ENCODE measurements at places on chromosomes 1 and 21.

DNA sequence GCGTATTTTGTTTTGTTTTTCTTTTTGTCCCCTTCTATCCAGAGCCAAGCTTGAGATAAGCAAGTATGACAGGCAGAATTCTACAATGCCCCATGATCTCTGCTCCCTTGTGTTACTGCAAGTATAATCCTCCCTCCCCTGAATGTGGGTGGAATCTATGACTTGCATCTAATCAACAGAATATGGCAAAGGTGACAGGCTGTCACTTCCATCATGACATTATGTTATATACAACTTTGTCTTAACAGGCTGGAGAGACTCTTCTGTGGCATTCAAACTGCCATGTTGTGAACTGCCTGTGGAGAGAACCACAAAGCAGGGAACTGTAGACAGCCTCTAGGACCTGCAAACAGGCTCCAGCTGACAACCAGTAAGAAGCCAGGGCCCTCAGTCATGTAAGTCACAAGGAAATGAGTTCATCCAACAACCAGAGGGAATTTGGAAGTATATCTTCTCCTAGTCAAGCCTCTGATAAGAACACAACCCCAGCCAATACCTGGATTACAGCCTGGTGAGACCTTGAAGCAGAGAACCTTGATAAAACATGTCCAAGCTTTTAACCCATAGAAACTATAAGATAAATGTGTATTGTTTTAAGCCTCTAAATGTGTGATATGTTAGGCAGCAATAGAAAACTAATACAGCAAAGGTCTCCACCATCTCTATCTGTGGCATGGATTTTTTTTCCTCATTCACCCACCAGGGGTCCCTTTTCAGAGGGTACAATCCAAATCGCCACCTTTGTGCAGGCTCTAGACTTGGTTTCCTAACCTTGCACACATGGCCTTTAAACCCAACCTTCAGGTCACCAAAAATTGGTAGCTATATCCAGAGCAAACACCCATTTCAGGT is 5.7 kb upstream of the C1orf162 start:
- no peak for DNase-seq

GRCh38 chr1:32394890-32395432 is 720 bp upstream of the BSDC1 start:
- no peak for DNase-seq

GRCh38 chr1:56963667-56964066 is 2.1 kb downstream of the C8B start:
- DNase-seq = no peak

- no peak for DNase-seq
These were observed 42.2 kb downstream of the ECE1 start for GRCh38 chr1:21247892-21248715.

GRCh38 chr1:12495725-12496124 is 122.3 kb downstream of the DHRS3 start:
- no peak for DNase-seq

- no peak for DNase-seq
These were observed 12.0 kb downstream of the NCMAP start for GRCh38 chr1:24567792-24568388.

DNA sequence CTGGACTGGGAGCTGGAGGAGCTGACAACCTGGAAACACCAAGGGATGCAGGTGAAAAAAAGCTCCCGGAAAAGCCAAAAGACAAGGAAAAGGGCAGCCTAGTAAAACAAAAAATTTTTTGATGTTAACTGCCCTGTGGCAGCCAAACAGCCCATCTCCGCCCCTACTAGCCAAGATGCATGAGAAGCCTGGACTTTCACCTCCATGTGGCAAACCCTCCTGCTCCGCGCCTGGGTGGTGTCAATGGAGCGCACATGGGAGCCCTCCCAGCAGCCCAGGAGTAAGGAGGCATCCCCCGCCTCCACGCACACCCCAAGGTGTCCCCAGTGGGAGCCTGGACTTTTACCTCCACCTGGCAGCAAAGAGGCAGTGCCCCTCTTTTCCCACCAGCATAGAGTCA is 30.5 kb downstream of the LEMD1 start:
- no peak for DNase-seq

- peak; percentile 39 for DNase-seq
These were observed 779 bp upstream of the DEGS1 start for GRCh38 chr1:224182057-224182865.

GRCh38 chr1:146032631-146033219 is 11.2 kb upstream of the HJV start:
- no peak for DNase-seq

DNA sequence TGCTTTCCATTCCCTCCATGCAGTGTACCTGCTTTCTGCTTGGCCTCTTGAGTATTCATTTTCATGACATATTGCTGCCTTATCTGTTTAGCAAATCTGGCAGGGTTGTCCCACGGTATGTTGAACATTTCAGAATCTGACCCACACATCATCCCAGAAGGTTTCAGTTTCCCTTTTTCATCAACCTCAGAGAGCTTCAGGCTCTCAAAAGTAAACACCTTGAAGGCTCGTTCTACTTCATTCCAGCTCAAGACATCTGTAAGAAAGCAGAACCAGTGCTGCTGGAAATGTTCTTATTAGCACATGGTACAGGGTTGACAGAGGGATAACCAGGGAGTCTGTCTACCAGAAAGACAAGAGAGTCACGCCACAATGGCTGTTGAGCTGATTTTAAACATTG is 103.6 kb downstream of the SPAG17 start:
- no peak for DNase-seq

GRCh38 chr1:248843687-248844086 is 5.7 kb downstream of the ZNF672 start:
- no peak for DNase-seq

DNA sequence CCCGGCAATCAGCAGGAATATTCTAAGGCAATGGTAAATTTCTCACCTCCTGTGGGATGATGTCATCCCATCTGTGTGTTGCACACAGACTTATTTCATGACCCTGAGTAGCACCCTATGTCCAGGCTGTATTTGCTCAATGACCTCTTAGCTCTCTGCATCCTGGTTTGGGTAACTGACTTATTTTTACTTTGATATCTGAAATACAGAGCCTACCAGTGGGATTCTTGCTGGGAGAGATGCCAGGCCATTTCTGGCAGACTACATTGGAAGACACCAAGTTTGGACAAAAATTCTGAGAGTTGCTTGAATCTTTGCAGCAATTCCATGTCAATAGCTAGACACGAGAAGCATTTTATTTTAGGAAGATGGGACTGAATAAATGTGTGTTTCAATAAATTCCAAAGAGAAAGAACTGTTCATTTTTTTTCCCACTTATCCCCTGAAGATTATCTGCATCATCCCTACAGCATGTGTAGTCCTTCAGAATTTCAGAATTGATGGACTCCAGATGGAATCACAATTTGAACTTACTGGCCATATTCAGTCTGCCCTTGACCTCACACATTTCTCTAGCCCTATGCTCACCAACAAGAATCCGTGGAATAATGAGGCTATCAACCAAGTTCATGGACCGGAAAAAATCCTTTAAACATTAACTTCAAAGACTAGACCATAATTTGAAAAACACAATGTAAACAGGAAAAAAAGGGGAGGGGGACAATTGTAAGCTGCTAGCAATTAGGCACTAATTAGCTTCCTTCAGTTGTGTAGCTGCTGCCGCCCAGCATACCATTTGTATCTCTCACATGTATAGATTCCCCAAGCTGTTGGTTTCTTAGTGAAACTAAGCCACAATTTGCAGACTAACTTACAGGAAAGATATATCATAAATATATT is 226.5 kb downstream of the HMCN1 start:
- no peak for DNase-seq

- DNase-seq = no peak
These were observed 34.5 kb upstream of the SERBP1 start for GRCh38 chr1:67464746-67465145.

DNA sequence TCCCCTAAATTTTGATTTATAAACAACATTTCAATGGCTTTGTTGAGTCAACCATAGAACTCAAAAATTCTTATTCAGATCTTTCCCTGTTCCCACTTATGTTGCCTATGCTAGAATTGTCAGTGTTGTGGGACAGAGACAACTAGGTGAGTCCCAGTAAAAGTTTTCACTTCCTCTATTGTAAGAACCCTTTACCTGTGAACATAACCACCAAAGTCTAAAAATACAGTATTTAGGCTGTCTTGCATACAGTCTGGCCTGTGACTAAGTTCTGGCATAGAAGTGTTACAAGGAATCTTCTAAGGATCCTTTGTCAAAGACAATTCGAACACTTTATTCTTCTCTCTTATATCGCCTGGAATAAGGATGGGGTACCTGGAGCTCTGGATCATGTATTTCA is 1047.9 kb upstream of the NCAM2 start:
- no peak for DNase-seq

- DNase-seq = no peak
These were observed 20.1 kb downstream of the SH2D2A start for GRCh38 chr1:156796340-156797097.

DNA sequence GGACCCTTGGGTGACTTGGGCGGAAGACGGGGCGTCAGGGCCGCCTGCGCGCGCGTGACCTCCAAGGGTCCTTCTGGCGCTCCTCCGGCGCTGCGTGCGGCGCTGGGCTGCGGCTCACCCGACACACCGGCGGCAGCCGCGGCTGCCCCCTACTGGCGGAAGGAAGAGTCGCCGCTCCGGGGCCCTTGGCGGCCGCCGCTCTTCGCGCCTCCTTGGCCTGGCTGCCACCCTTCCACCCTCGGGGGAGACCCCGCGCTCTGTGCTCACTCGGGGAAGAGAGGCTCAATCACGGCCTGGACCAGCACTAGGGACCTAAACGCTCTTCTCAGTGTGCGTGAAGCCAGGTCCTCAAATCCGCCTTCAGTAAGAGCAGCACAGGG is 89.7 kb downstream of the DMRTA2 start:
- peak; percentile 7 for DNase-seq

GRCh38 chr1:173195596-173196088 is 11.5 kb downstream of the TNFSF4 start:
- DNase-seq = no peak

- DNase-seq = no peak
These were observed 53.2 kb upstream of the CFAP126 start for GRCh38 chr1:161420763-161421455.

GRCh38 chr1:5455056-5455455 is 537.2 kb downstream of the NPHP4 start:
- DNase-seq = no peak

DNA sequence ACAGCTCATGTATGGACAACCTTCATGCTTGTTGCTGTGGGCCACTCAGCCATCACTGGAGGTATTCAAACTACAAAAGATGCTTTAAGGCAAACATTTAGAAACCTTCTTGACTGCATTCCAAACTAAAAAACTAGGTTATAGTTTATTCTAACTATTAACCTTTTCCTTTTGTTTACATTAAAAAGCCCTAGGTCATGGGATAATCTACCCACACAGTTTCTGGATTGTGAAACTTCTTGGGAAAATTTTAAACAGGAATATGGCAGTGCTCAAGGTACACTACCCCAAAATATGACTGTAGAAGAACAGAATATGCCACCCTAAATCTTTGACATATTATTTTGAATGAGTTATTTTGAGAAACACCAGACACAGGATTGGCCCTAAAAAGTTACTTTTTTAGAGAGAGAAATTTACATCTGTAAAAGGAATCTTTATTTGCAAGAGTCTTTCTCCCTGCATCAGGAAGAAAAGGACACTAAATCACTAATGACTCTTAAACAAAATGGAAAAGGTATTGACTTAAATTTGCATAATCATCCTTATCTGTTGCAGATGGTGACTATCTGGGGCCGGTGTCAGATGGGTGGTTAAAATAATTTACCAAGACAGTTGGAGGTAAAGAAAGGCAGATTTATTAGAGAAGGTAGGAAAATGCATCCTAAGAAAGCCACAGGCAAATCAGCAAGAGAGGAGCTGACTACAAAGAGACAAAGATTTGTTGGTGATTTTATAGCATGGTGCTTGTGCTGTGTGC is 25.1 kb upstream of the NUF2 start:
- no peak for DNase-seq

GRCh38 chr1:53371851-53372250 is 44.0 kb upstream of the LRP8 start:
- no peak for DNase-seq

Measured in T follicular helper cell (primary cell).